ENCODE measurements at places on chromosomes 12 and 14. TPM values are rescaled to one million over a fixed set of nuclear protein-coding genes. Genes with fewer than 3 reads are reported as not detected.

Gene GNPNAT1
- 16.5 TPM for total RNA-seq

Gene FAM90A1
- total RNA-seq = not detected

Gene AQP5
- total RNA-seq = not detected

Gene TAS2R20
- total RNA-seq = 0.24 TPM

Gene LRRIQ1
- total RNA-seq = 0.39 TPM

Gene PAPLN
- total RNA-seq = 1.6 TPM

Gene DIO3
- total RNA-seq = not detected

Gene PFDN5
- total RNA-seq = 480 TPM

Gene ARHGAP9
- total RNA-seq = not detected

Gene AKAP6
- total RNA-seq = 3.0 TPM

Gene PPM1H
- total RNA-seq = 0.10 TPM

Gene LMNTD1
- total RNA-seq = not detected

Gene NTF3
- 8.6 TPM for total RNA-seq

Gene CPNE6
- total RNA-seq = not detected

Gene ARHGEF40
- 26.0 TPM for total RNA-seq

DNA sequence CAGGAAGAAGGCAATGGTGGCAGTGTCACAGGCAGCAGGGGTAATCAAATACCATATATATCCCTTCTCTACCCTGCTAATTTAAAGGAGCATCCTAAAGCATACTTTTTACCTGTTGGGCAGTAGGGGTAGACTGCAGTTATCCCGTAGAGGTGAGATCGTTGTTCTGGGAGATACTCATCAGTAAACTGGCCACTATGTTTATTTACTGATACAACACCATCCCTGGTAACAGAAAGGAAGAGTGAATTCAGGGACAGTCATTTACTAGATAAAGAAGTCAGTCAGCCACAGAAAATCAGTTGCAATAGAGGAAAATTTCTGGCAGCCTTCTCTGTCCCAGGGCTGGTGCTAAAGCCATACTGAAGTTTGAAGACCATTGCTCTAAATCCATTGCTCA is 16.3 kb downstream of the RTRAF start:
- no peak for DNase-seq

- peak; percentile 73 for DNase-seq
Measured at GRCh38 chr14:67837011-67837624, 17.5 kb downstream of the RAD51B start.

GRCh38 chr12:105819549-105819948 is 319.2 kb downstream of the NUAK1 start:
- DNase-seq = no peak

- DNase-seq = no peak
Measured at GRCh38 chr14:61365667-61366212, 44.4 kb downstream of the PRKCH start.

GRCh38 chr14:104749111-104749649 is 3.8 kb upstream of the SIVA1 start:
- peak; percentile 80 for DNase-seq

DNA sequence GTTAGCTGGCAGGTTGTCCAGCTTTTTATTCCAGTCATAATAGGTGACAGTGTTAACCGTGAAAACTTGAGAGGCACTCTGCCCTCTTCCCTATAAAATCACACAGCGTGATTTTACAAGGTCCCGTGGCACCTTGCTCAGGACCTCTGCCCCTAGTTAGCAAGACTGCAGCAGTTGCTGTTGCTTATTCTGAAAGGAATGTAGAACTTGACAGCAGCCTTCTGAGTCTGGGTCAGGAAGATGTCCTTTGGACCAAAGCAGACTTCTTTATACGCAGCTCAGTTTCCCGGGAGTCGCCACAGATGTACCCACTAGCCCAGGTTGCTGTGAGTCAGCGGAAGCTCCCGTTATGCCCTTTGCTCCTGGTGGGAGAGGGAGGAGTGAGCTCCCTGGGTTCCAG is 13.2 kb downstream of the PRKAB1 start:
- no peak for DNase-seq

- DNase-seq = no peak
Measured at GRCh38 chr12:128387811-128388422, 120.9 kb downstream of the TMEM132C start.

DNA sequence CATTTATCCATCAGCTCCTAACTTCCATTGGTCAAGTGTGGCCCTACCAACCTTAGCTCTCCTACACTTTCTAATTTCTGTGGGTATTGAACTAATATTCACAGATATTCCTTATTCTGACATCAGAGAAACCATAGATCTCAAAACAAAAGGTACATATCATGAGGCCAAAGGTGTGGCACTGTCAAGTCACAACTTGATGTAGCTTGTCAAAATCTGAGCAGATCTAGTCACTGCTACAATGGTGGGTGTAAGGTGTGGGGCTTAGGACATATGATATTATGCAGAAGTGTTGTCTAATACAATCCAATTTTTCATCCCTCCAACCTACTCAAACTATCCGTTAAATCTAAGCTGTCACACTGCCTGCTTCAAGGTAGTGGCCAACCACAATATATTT is 114.0 kb upstream of the FAR2 start:
- DNase-seq = no peak

DNA sequence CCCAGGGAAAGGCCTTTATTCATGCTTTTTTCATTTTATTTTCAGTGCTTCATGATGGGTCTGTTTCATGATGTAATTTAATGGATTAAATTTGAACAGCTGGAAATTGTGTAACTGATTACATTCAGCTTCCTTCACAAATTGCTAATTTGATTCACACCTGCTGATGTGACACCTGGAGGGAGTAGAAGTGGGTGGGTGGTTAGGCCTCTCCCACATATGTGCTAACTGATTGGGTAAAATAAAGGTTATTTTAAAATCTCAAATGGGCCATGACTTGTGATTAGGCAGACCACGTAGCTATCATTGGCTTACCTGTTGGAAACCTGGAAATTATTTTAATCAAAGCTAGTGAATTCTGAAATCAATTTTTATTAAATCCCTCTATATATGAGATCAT is 142.1 kb downstream of the GXYLT1 start:
- DNase-seq = no peak

- DNase-seq = peak; percentile 47
Measured at GRCh38 chr14:22839159-22839779, 2.9 kb downstream of the MMP14 start.

- peak; percentile 14 for DNase-seq
Measured at GRCh38 chr12:50579757-50580267, 75.0 kb downstream of the DIP2B start.

DNA sequence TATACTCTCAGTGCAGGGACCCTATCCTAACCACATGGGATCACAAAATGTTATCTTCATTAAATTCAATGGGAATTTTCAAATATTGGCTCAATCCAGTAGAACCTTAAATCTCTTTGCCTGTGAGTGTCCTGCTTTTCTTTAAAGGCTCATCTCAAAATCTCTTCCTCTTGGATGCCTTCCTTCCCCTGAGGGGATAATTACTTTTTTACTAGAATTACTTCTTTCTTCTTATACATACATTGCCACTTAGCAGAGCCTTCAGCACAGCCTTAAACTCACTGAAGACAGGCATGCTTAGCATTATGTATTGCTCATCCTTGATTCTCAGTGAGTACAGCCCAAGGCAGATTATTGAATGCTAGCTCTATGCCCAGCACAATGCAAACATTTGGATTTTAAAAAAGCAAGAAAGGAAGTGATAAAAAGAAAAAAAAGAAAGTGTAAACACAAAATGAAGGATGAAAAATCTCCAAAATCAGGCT is 1918.0 kb upstream of the FLRT2 start:
- peak; percentile 4 for DNase-seq

DNA sequence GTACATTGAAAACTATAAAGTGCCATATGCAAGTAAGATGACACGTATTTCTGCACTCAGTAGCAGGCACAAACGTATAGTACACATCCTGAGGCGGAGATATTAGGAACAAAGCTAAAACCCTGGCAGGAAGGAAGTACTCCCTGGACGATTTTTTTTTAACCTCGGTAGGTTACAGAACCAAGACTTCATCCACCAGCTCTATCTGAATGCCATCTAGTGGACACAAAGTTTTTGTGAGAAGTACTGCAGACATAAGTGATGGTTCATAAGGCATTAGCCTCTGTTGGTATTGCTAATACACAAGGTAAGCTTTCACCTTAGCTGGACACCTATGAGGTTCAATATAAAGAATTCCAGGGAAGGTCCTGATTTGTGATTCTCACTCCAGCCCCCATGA is 83.0 kb upstream of the CCDC196 start:
- peak; percentile 39 for DNase-seq

DNA sequence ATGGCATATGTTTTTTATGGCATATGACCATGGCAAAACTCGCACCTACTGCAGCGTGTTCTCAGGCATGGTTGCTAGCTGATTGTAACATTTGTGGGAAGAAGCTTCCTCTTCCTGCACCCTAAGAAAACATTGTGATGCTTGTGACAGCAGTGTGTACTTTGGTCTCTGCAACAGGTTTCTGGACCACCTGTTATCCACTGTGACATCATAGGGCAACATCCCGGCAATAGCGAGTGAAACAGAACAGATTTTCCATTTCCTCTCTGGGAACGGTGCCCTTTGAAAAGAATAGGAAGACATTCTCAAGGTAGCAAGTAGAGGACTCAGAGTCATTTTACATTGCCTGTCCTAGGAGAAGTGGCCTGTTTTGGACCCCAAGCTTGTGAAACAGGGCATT is 135.4 kb upstream of the TRHDE start:
- DNase-seq = no peak

GRCh38 chr12:77845831-77846230 is 15.1 kb downstream of the NAV3 start:
- peak; percentile 67 for DNase-seq

DNA sequence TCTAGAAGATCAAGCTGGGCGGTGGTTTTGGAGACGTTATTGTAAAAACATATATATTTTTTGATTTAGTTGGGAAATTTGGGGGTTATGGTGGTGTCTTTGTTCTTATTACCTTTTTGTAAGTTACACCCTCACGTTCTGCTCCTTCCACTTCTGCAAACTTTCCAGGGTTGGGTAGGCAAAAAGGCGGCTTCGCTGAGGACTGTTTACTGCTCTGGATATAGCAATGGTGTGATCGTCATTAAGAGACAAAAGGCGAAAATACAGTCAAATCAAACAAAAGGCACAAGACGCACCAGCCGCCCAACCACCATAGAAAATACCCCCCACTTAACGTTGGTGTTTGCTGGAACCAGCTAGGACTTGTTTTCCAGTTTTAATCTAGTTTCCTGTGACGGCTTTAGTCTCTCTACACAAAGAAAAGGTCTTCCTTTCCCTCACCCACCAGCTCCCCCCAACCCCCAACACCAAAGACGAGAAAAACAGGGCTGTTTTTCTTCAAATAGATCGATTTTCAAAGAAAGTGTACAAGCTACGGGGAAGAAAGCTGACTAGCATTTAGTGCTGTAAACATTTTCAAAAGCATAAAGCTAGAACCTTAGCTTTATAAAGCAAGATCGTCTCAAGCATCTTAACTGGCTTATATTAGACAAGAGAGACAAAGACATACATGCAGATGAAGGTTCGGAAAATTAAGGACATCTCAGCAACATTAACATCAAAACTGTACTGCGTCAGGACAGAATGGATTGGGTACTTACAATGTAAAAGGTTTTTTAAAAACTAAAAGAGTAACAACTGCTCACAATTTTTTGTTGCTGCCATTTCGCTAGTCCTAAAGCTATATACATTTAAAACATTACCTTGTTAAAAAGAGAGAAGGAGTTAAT is 2.0 kb upstream of the SETD1B start:
- no peak for DNase-seq

DNA sequence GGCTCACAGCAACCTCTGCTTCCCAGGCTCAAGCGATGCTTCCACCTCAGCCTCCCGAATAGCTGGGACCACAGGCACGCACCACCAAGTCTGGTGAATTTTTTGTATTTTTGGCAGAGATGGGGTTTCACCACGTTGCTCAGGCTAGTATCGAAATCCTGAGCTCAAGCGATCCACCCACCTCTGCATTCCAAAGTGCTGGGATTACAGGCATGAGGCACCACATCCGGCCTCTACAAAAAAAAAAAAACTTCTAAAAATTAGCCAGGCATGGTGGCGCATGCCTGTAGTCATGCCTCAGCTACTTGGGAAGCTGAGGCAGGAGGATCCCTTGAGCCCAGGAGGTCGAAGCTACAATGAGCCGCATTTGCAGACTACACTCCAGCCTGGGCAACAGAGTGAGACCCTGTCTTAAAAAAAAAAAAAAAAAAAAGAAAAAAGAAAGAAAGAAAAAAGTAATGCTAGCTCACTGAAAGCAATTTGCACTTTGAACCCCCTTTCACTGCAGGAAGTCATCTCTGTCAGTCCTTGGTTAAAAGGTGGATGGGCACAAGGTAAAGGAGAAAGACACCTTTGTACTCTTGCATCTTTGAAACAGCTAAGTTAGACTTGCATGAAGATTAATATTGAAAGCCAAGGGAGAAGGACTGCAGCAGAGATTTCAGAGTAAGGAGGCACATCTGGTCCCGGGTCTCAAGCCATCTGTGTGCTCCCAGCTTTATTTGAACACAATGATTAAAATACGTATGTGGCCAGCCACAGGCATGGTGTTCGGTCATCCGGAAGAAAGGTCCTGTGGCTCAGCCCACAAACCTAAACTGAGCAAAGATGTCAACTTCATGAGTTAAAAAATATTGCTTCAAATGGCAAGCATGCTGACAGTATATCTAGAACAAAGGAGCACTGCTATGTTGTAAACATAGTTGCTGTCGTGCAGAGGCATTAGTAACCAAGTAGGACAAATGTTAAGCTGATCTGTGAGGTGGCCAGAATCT is 103.8 kb upstream of the HMGA2 start:
- DNase-seq = peak; percentile 93

DNA sequence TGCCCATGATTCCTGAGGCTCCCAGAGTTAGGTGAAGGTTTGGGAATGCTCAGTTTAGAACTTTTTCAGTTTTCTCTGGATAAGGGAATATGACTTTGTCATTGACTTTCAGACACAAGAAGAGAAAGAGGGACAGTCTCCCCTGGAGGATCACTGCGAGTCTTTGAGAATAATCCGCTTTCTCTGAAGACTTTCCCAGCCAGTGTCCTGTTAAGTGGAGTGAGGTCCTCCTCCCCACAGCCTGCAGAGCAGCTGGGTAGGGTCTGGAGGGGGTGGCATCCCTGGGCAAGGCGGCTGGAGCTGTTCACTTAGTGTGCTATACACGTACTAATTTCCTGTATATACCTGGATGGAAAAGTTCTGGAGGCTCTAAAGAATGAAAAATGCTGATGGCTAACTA is 8.5 kb upstream of the RAB35 start:
- no peak for DNase-seq

DNA sequence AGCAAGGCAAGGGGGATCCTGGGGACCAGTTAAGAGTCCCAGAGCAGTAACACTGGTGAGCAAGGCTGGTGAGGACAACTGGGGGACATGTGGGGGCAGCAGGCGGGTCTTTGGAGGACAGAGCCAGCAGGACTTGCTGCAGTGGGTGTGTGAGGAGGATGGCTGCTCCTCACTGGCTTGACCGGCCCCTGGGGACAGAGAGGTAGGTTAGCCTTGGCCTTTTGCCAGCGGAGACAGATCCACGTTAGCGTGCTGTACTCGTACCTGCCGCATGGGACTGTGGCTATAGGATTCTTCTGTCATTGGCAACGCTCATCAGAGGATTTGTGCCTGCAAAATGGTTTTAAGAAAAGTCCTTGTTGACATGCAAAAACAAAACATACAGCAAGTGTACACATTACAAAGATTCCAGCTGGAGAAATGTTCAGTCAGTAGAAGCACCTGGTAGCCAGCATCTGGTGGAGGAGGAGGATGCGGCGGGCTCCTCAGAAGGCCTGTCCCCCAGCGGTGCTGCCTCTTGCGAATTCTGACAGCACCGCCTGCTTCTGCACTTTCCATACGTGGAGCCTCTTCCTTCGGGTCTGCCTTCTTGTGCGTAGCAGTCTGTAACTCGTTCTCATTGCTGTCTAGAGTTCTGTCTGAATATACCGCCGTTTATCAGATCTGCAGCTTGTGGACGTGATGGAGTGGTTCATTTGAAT is 91.3 kb downstream of the EP400 start:
- no peak for DNase-seq
